ENCODE measurements at places on chromosomes 2 and 18.

DNA sequence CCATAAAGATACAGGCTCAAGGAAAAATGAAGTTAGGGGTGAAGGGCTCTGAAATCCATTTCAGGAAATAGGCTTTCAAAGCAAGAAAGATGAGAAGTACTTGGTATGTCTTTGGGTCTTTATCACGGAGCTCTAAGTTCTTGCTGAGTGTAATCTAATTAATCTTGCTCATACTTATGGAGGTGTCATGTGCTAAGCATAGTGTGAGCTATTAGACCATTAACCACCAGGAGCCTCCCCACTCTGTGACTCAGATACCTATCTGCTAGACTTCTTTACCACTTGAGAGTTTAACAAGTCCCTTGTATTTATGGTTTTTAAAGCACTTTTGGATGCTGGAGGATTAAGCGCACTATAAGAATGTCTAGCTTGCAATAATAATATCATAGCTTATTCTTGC is 678.7 kb downstream of the EPHA4 start:
- DNase-seq: no peak

DNA sequence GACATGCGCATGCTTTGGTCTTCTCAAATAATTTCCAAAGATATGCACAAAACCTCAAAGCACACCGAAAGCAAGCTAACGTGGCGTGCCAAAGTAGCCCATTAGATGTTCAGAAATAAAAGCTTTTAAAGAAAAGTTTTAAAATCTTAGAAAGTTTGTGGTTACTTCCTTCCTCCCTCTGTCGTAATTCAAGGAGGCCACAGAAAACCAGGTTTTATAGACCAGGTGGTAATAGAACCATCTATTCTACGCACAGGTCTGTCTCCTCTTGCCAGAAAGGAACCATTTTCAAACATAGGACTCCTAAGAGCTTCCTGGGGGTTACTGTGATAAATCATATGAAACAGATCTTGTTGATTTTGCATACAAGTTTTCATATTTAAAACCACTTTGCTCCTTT is 487.2 kb downstream of the ARHGAP15 start:
- no peak for DNase-seq

GRCh38 chr2:227366769-227367426 is 12.2 kb downstream of the TM4SF20 start:
- DNase-seq: no peak

- no peak for DNase-seq
Measured at GRCh38 chr2:240183006-240183874, 42.8 kb upstream of the OTOS start.

DNA sequence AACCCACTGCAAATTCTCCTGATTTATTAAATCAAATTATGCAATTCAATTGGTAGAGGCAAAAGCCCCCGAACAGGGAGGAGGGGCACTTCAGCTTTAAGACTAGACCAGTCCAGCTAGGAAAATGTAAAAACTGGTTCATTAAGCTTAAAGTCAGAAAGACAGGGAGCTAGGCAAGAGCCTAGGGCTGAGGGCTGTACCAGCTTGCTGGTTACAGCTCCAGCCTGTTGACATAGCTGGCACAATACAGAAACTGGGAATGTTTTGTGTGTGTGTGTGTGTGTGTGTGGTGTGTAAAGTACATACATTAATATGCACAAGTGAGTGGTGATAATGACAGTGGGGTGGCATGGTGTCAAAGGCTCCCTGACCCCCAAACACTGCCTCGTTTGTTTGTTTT is 307.0 kb upstream of the CELF4 start:
- no peak for DNase-seq

- DNase-seq: no peak
Measured at GRCh38 chr2:60262178-60262577, 291.3 kb downstream of the BCL11A start.

- no peak for DNase-seq
Measured at GRCh38 chr18:54023471-54023870, 201.0 kb downstream of the MBD2 start.

DNA sequence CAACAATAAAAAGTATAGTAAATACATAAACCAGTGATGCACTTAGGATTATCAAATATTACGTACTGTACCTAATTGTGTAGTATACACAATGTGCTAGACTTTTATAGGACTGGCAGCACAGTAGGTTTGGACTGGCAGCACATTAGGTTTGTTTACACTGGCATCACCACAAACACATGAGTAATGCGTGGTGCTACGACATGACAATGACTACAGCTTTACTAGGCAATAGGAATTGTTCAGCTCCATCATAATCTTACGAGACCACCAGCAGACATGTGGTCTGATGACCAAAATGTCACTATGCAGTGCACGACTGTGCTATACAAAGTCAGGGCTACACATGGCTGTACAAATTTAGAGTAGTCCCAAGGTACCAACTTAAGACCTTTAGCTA is 2.3 kb downstream of the MBOAT2 start:
- DNase-seq: no peak

GRCh38 chr2:168375195-168375798 is 80.8 kb upstream of the CERS6 start:
- no peak for DNase-seq

GRCh38 chr18:61851940-61852451 is 40.8 kb downstream of the RNF152 start:
- no peak for DNase-seq

DNA sequence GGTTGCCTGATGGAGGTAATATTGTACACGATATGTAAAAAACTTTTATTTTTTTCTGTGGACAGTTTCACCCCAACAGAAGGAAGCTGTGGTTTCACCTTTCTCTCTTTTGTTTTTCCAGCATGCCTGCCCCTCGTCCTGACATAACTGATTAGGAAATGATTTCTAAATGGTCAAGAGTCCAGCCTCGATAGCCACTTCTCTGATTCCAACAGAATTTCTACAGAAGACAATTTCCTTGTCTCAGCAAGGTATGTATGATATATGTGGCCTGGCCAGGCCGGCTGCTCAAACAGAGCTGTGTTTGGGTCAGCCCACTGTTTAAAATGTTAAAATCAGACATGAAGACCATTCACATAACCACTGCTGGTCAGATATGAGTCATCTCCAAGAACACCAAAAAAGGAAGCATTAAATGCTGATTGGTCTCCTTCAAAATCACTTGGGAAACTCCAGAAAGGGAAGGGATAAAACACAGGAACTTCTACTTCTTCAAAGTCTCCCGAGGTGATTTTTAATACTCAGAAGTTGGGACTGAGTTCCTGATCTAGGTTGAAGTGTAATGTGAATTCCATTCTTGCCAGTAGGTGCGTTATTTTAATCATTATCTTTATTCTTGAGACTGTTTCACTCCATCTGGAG is 22.3 kb downstream of the ATP8B1 start:
- peak; percentile 77 for DNase-seq

DNA sequence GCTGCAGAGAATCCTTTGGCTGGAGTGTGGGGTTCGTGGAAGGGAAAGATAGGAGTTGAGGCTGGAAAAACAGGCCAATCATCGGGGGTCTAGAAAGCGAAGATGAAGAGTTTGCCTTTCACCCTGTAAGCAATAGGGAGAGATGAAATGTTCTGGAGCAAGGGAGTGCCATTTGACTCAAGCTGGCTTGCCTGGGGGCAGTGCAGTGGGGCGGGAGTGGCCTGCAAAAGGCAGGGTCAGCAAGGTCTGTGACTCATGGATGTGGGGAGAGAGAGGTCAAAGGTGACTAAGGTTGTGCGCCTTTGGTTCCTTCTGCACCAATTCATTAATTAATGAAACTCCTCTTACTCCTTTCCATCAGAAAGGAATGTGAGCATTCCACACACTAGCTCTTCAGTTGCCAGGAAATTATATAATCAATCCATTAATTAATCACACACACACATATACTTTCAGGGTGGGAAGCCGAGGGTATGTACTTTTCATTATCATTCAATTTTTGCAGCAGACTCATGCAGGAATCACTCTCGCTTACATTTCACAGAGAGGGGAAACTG is 227.6 kb downstream of the MYCN start:
- no peak for DNase-seq

DNA sequence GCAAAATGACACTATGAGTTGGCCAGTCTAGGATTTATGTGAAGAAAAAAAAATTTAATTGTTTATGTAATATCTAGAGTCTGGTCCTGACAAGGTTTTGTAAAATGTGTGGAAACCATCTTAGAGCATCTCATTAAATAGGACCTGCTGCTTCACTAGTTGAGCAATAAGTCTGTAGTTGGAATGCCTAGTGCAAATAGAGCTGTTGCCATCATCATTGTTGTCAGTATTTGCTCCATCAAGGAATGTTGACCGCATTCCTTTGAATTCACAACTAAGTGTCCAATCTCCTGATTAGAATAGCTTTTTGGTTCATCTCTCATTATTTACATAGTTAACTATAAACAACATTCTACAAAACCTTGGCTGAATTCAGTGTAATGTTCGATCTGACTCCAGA is 32.2 kb upstream of the RPE start:
- DNase-seq: no peak

DNA sequence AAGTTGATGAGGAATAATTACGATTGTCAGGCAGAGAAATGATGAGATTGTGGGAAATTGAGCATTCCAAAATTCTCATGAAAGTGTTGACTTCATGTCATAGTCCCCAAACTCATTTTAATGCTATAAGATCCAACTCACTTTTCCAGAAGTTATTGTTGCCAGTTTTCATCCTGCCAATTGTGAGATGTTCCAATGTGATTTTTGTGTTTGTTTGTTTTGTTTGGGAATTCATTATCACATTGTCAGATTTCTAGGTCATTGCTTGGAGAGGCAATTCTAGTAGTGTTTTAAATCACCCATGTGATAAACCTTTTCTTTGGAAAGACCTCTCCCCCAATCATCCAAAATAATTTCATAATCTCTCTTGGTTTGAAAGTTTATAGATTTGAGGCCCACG is 86.0 kb upstream of the ACVR2A start:
- no peak for DNase-seq

DNA sequence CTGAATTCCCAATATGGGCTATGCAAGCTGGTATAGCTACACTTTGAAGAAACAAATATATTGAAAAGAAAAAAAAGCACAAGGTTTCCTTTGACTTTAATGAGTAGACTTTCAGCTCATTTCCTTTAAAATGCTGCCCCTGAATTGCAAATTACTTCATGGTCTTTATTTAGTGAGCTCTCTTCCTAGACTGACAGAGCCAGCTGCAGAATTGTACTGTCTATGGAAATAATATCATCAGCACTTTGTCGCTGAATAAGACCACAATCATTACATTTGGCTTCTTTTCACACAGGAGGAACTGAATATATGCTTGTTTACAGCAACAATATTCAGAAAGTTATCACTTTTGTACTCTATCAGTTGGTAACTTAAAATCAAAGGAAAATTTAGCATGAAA is 41.7 kb downstream of the ARL5A start:
- no peak for DNase-seq

Measured in ACHN (cell line).